ENCODE measurements at places on chromosomes 13 and 19.

DNA sequence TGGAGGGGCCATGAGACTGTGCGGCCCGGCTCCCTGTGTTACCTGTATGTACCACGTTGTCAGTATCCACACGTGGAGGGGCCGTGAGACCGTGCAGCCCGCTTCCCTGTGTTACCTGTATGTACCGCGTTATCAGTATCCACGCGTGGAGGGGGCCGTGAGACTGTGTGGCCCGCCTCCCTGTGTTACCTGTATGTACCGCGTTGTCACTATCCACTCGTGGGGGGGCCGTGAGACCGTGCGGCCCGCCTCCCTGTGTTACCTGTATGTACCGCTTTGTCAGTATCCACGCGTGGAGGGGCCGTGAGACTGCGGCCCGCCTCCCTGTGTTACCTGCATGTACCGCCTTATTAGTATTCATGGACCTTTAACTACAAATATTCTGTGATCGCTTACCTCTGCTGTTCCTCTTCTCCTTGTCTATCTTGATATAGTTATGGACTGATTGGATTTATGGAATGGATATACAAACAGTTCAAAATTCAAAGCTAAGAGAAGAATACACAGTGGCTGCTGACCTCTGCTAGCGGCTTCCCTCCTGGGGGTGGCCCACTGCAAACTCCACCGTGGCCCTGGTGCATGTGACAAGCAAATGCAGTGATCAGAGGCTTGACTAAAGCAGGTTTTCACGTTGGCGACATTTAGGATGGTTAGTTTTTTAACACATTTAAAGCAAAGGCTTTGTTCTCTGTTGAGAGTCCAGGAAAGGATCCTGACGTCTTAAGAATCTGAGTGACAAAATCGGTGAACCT lies 38.7 kb downstream of the ATP11A start:
- no peak for DNase-seq

DNA sequence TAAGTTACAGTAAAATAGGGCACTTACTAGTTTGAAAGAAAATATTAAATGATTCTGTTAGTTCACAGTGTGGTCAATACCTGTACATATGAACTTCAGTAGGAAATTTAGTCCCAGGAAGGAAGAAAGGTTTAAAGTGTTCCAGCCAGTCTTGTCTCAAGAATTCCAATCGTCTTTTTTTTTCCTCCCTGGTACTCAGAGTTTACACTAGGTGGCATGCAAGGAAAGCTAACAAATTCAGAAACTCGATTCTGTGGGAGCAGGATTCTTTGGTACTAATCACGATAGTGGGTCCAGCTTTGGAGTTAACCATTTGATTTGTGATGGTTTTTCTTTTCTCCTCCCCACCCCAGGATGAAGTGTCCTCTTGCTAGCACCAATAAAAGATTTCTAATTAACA lies 43.6 kb downstream of the POLR1D start:
- DNase-seq = no peak

- no peak for DNase-seq
Observed at GRCh38 chr13:39269411-39269810, 231.2 kb downstream of the NHLRC3 start.

GRCh38 chr13:28355822-28356371 lies 139.0 kb downstream of the FLT1 start:
- DNase-seq = no peak

GRCh38 chr13:67771106-67771505 lies 541.0 kb upstream of the PCDH9 start:
- DNase-seq = no peak

- DNase-seq = no peak
Observed at GRCh38 chr13:30140973-30141372, 166.4 kb downstream of the KATNAL1 start.

DNA sequence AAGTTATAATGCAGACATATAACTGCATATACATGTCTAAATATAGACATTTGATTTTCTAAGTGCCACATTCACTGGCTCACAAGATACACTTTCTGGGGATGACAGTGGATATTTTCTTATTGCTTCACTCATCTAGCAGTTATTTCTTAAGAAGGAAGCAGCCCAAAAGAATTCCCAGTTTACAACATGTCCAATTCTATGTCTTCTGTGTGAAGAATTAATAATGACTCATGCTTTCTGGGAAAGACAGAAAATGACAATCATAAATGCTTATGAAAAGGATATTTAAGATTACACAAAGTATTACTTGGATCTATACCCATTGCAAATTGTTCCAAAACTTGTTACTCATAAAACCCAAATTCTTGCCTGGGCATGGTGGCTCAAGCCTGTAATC lies 543.4 kb downstream of the SUCLA2 start:
- no peak for DNase-seq

GRCh38 chr19:49823472-49823871 lies 5.4 kb downstream of the MED25 start:
- DNase-seq = no peak

- no peak for DNase-seq
Observed at GRCh38 chr13:51747438-51748434, 56.2 kb downstream of the DHRS12 start.

DNA sequence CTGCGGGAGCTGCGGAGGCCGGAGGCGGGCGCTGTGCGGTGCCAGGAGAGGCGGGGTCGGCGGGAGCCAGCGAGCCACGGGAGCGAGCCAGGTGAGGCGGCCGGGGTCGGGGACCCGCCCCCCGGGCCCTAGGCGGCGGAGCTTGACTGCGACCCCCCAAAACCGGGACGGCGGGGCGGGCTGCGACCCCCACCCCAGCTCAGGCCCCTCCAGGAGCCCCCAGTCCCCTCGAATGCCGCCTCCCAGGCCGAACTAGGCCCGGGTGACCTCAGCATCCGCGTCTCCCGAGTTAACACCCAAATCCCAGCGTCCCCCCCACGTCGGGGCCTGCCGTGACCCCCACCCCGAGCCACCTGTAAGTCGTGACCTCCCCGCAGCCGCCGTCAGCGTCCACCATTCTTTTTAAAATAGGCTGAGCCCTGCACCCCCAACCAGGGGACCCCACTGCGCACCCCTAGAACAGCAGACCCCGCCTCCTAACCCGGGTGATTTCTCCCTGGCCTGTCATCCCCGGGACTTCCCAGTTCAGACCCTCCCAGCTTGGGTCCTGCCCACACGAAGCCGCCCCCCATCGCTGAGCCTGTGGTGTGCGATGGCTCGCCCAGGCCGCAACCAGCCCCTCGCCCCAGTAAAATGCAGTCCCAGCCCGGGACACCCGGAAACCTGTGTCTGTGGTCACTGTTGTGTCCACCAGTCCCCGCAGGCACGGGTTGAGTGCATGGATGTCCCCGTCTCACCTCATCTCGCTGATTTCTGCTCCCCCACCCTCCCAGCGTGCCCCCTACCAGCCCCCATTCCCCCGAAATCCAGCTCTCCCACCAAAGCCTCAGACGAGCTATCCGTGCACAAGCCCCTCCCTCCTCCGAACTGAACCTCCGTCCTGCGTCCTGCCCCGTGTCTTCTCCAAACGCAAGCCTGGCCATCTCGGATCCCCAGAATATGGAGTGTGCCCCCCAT lies 551 bp downstream of the FZR1 start:
- peak; percentile 23 for DNase-seq

DNA sequence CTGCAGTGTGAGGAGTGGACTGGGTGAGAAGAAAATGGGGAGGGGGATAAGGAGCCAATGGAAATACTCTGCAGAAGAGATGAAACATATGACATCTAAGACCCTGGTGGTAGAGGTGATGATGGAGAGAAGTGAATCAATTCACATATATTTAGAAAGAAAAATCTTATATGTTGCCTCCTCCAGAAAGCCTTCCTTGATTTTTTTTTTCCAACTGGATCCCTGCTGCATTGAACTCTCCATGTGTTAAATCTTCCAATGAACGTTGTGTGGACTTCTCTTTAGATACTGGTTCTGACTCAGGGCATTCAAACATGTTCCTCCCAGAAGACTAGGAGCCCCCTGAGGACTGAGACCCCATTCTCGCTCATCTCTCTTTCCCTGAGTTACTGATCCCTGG lies 348.3 kb downstream of the TSHZ3 start:
- no peak for DNase-seq

- DNase-seq = no peak
Observed at GRCh38 chr13:113731192-113732175, 27.5 kb upstream of the TMEM255B start.

DNA sequence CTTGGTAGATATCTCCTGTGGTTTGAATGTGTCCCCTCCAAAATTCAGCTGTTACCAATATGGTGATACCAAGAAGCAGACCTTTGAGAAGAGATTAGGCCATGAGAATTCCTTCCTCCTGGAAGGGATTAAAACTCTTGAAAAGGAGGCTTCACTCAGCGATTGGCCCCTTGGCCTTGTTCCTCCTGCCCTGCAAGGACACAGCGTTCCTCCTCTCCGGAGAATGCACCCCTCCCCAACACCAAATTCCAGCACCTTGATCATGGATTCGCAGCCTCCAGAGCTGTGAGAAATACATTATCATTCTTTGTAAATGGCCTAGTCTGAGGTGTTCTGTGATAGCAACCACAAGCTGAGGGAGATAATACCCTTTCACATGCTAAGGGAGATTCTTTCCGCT lies 34.5 kb upstream of the ARHGEF7 start:
- no peak for DNase-seq

DNA sequence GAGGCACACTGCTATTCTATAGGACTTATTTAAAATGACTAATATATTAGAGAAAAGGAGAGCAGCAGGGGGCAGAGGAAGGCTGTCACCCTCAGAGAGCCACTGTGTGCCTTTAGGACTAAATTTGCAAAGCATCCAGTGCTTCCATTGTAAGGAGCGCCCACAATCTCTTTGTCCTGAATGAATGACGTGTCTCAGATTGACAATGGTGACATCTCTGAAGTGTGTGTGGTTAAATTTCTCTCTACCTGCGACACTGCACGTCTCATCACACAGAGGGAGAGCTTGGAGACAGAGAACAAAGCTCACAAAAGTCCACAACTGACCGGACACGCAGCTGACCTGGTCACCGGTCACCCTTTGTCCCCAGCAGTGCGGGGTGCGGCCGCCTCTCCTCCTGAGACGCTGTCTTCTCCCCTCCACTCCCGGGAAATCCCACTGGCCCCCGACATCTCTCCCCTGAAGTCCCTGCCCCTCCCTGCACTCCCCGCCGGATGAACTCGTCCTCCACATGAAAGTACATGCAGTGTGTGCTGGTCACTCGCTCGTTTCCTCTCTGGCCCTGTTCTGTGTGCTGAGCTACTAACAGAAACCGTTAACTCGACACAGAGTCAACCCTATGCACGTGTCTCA lies 107.2 kb downstream of the RAB20 start:
- no peak for DNase-seq

DNA sequence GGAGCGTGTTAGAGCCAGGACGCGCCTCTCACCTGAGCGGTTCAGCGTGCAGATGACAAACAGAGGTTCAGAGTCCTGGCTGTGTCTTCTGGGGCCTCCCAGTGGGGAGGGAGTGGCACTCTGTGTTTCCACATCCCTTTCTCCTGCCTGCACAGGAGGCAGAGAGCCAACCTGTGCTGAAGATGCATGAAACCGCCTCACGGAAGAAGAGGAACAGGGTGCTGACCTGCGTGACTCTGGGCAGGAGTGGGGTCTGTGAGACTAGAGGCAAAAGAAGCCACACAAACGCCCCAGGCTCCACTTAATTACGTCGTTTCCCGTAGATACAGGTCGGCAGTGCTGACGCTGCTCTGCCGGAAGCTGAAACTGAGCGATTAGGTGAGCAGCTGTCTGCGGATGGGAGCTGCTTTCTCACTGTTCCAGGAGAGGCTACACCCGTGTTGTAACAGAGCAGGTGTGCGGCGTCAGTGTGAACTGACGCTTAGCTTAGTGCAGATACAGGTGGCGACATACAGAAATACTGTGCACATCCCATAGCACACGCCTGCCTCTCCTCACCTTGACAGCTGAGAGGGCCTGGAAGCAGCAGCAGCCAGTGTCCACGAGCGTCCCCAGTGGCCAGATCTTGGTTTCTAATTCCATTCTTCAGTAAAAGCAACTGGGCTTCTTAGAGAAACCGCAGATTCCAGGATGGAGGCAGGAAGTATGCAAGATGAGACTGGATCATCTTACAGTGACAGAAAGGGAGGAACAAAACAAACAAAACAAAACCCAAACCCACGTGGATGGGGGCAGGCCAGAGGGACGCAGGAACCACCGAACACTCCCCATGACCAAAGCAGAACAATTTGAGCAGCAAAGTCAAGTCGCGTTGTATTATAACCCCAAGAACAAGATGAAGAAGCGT lies 37.7 kb upstream of the MCF2L start:
- peak; percentile 69 for DNase-seq

- no peak for DNase-seq
Observed at GRCh38 chr19:57829316-57829715, 783 bp upstream of the ZNF587B start.

GRCh38 chr13:87975035-87975434 lies 303.9 kb downstream of the SLITRK5 start:
- DNase-seq = no peak

DNA sequence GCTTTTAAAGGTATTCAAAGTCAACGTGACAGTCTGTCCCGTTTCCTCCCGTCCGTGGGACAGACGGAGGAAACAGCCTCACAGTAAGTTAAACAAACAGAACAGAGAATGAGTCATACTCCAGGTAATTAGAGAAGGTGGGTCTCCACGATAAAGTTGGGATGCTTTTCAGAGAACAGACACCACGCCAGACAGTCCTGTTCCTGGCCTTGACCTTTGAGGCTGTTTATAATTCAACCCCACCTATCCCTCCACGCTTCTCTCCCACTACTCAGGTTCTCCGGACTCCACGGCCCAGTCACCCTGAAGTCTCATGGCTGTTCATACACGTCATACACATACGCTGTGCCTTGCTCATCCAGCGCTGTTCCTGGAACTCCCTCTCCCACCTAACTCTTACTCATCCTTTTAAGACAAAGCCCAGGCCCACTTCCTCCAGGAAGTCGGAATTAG lies 42.5 kb downstream of the ARHGEF18 start:
- DNase-seq = no peak

DNA sequence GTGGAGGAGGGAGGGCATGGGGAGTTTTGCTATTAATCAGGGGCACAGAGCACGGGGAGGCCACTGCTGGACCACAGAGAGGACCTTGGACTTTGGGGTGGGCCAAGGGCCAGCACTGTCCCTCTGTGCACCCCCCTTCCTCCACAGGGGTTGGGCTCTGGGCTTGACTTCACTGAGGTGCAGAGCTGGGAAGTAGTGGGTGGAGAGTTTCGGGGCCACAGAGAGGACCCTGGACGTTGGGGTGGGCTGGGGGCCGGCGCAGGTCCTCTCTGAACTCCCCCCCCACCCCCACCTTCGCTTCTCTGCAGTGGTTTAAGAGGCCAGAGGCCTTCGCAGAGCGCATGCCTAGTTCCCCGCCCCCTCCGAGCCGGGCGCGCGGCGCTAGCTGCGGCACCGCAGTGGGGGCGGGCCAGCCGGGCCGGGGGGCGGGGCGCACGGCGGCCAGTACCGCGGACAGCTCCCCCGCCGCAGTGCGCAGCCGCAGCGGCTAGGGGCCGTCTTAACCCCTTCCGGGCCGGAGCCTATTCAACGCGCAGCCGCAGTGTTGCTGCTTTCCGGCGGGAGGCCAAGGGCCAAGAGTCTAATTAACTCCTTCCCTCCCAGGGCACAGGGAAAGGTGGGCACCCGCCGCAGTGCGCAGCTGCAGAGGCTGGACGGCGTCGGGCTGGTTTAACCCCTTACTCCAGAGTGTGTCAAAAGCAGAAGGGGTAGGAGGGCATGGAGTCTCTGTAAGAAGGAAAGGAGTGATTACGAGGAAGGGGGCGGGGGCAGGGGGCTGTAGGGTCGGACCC lies 3.7 kb downstream of the KCNC3 start:
- DNase-seq = no peak

- no peak for DNase-seq
Observed at GRCh38 chr13:93079294-93079693, 147.3 kb upstream of the GPC6 start.
